Right atrium auricular region (tissue), 2 donors: ENCODE measurements at places on chromosomes 12 and 14. TPM values are rescaled to one million over a fixed set of nuclear protein-coding genes. Genes with fewer than 3 reads are reported as not detected.

- no peaks in the 10 kb centered on the region for H3K36me3 ChIP-seq
- no peak for DNase-seq
- H3K27ac ChIP-seq: no peak overlapping the region
- H3K4me1 ChIP-seq: no peaks in the 10 kb centered on the region
Measured at GRCh38 chr12:68111995-68112394, 47.5 kb downstream of the IFNG start.

VCPKMT gene
- 2.4 TPM for total RNA-seq

GRCh38 chr14:75459099-75459741 lies 31.4 kb downstream of the JDP2 start:
- peaks cover 26% of the 10 kb centered on the region for H3K36me3 ChIP-seq
- H3K27me3 ChIP-seq: no peaks in the 10 kb centered on the region
- no peaks in the 10 kb centered on the region for H3K4me1 ChIP-seq
- no peak overlapping the region for H3K4me3 ChIP-seq
- H3K27ac ChIP-seq: peak overlapping the region; percentile 67

DNA sequence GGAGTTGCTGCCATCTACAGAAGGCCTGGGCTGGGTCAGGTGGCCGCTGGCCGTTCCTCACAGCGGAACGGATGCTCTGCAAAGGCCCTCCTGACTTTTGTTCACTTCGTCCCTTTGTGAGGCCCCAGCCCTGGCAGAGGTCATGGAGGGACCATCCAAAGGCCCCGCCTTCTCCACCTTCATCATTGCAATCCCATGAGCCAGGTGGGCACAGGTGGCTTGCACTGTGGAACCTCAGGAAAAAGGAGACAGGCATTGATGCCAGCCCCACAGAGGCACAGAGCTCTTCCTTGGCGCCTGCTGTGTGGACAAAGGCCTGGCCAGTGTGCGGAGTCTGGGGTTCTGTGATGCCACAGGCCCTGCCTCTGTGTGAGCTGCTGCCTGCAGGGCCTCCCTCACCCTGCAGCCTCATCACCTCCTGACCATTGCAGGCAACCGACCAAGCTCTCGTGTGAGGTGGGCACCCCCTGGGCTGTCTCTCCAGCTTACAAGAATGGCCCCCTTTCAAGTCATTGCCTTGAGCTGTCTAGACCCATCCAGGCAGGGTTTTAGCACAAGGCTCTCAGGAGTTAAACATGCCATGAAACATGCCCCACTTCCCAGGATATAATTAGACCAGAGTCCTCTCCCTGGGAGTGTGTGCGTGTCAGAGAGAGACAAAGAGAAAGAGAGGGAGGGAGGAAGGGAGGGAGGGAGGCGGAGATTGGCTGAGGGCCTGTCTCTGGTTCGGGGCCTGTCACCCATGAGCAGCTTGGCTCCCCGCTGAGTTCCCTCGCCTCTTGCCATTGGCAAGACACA lies 19.3 kb downstream of the NFKBIA start:
- H3K4me1 ChIP-seq: no peaks in the 10 kb centered on the region
- H3K4me3 ChIP-seq: no peak overlapping the region
- DNase-seq: peak; percentile 88
- H3K27me3 ChIP-seq: no peaks in the 10 kb centered on the region
- H3K36me3 ChIP-seq: no peaks in the 10 kb centered on the region

DNA sequence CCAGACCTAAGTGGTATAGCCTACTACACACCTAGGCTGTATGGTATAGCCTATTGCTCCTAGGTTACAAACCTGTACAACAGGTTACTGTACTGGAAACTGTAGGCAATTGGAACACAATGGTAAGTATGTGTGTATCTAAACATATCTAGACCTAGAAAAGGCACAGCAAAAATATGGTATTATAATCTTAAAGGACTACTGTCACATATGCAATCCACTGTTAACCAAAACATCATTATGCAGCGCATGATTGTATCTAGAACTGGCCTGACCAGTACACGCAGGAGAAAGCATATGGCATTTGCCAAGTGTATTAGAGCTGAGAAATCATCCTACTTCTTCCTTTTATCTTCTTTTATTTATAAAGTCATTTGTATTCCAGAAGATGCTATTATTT lies 75.5 kb downstream of the SLC8A3 start:
- no peak overlapping the region for H3K27ac ChIP-seq
- H3K36me3 ChIP-seq: no peaks in the 10 kb centered on the region
- no peaks in the 10 kb centered on the region for H3K4me1 ChIP-seq
- no peak for DNase-seq
- H3K4me3 ChIP-seq: no peak overlapping the region
- no peaks in the 10 kb centered on the region for H3K27me3 ChIP-seq

GRCh38 chr14:44170101-44170500 lies 337.0 kb downstream of the FSCB start:
- no peak overlapping the region for H3K27ac ChIP-seq
- no peak for DNase-seq
- H3K36me3 ChIP-seq: no peaks in the 10 kb centered on the region
- H3K27me3 ChIP-seq: no peaks in the 10 kb centered on the region
- H3K4me3 ChIP-seq: no peak overlapping the region

- H3K27ac ChIP-seq: peak overlapping the region; percentile 50
- H3K4me3 ChIP-seq: no peak overlapping the region
- H3K36me3 ChIP-seq: peaks cover 15% of the 10 kb centered on the region
- H3K27me3 ChIP-seq: no peaks in the 10 kb centered on the region
Measured at GRCh38 chr12:124487066-124487833, 80.2 kb downstream of the NCOR2 start.

- no peak for DNase-seq
- no peak overlapping the region for H3K4me3 ChIP-seq
- no peaks in the 10 kb centered on the region for H3K36me3 ChIP-seq
- peaks cover 22% of the 10 kb centered on the region for H3K4me1 ChIP-seq
Measured at GRCh38 chr14:39434401-39434800, 2.2 kb upstream of the FBXO33 start.

TMEM132C gene
- 5.3 TPM for total RNA-seq

DNA sequence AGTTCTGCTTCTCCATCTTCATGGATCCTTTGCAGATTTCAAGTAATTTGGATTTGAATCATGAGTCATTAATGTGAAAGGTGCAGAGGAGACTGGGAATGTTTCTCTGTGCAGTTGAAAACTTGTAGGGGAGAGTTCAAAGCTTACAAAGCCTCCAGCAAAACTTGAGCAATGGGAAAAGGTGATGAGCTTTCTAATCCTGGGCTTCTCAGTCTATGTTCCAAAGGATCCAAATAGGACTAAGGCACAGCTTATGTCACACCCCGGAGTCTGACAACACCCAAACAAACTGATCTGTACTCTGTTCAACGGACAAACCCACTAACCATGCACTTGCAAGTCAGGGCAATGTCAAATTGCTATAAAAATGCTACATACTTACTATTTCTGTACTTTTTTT lies 134.8 kb downstream of the DUSP6 start:
- no peak for DNase-seq
- H3K27me3 ChIP-seq: no peaks in the 10 kb centered on the region
- no peaks in the 10 kb centered on the region for H3K4me1 ChIP-seq
- H3K36me3 ChIP-seq: no peaks in the 10 kb centered on the region
- no peak overlapping the region for H3K4me3 ChIP-seq
- no peak overlapping the region for H3K27ac ChIP-seq

SYT1 gene
- not detected for total RNA-seq

DNA sequence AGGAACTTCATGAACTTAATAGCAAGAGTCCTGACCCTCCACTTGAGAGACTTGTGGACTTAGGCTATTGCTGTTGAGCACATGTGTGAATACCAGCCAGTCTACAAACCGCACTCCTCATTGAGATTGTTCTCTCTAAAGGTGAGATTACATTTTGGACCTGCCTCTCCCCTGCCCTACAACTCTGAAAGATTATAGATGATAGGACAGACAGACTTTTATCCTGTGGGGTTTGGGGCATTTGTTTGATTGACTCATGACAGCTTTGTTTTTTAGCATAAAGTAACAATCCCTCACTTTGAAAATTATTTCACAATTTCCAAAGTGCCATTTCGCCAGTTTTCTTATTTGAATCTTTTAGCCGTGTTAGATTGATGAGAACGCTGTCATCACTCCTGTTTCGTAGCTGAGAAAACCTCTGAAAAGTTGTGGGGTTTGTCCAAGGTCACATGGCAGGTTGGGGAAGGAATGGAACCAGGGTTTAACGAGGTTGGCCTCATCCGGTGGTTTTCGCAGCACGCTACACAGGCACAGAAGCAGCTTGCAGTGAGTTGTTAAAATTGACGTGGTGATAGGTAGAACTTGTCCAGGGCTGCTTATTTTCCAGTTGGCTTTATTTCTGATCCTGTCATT lies 836 bp downstream of the EVL start:
- no peak for DNase-seq
- no peaks in the 10 kb centered on the region for H3K4me1 ChIP-seq
- H3K4me3 ChIP-seq: no peak overlapping the region
- no peaks in the 10 kb centered on the region for H3K36me3 ChIP-seq
- peak overlapping the region; percentile 1 for H3K27ac ChIP-seq

- no peaks in the 10 kb centered on the region for H3K27me3 ChIP-seq
- DNase-seq: no peak
- no peak overlapping the region for H3K4me3 ChIP-seq
- no peaks in the 10 kb centered on the region for H3K36me3 ChIP-seq
Measured at GRCh38 chr14:58560208-58560607, 77.6 kb upstream of the DACT1 start.

DNA sequence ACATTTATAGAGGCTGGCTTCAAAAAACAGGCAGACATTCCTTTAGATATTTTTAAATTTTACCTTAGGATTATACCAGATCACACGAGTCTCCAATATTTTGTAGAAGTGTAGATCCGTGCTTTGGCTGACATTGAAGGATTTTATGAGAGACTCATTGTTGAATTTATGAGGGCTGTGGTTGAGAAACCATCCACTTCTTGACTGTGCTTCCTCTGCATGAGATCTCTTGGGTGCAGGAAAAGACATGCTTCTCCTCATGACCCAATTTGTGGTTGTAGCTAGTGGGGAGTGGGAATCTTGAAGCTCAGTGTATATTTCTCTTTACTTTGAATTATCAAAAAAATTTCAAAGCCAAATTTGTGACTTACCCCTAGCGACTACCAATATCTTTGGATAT lies 36.7 kb upstream of the NKX2-8 start:
- H3K27ac ChIP-seq: no peak overlapping the region
- no peaks in the 10 kb centered on the region for H3K27me3 ChIP-seq
- no peak overlapping the region for H3K4me3 ChIP-seq
- no peak for DNase-seq
- no peaks in the 10 kb centered on the region for H3K36me3 ChIP-seq
